Stimulated activated CD4-positive, alpha-beta T cell treated with anti-CD3 and anti-CD28 coated beads, Interleukin-1b, Interleukin-23, amount 100 ng/mL, for 48 hours (primary cell): ENCODE measurements at places on chromosomes 3 and 15.

GRCh38 chr3:27779176-27779575, 57.1 kb upstream of the EOMES start:
- DNase-seq = no peak

DNA sequence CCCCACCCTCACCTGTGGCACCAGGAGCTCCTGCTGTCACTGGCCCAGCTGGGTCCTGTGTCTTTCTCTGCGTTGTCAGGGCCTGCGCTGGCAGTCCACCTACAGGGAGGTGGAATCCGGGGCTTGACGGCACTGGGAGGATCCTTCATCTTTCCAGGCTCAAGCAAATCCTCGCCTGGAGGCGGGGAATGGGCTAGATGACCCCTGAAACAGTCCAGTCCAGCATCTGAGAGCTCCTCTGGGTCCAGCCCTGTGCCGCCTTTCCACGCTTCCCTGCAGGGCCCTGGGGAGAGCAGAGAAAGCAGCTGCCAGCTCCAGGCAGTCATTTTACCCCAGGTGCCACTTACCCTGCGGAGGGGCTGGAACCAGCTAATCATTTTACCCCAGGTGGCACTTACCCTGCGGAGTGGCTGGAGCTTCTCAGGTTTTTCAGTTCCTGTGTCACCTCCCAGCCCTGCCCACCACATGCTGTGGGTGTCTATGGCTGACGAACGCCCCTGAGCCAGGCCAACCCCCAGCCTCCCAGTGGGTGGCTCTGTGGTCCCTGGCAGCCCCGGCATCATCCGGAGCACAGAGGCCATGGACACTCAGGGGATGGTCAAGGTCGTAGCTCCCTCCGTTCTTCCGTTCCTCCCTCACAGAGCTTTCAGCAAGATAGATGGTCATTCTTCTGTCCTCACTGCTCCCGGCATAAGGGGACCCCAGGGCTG, 17.9 kb upstream of the ADIPOQ start:
- DNase-seq = no peak

DNA sequence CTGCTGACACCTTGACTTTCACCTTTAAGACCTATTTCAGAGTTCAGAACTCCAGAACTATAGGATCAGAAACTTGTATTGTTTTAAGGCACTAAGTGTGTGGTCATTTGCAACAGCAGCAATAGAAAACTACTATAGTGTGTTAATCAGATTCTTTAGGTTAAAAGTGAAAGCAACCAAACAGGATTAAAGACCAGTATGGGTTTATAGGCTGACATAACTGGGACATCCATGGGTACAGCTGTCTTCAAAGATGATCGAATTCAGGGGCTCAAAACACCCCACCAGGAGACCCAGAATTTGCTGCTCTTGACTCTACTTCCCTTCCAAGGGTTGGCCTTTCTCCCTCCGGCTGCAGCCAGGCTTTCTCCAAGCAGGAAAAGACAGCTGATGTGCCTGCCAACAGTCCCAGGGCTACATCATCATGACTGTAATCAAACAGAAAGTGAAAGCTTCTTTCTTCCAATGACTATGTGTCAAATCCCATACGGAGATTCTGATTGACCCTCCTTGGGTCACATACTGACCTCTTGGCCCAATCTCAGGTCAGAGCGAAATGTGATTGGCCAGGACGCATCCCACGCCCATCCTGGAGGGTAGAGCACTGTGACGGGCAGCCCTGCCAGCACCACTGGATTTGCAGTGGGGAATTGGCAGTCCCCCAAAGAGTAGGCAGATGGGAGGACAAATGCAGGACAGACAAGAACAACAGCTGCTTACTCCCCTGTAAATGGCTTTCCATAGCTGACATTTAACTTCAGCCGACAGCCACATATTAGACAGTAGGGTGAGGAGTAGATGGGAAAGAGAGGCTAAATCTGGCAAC, 51.4 kb upstream of the RNF7 start:
- DNase-seq = no peak

- no peak for DNase-seq
These were observed 223.1 kb downstream of the RPLP1 start for GRCh38 chr15:69675731-69676130.

DNA sequence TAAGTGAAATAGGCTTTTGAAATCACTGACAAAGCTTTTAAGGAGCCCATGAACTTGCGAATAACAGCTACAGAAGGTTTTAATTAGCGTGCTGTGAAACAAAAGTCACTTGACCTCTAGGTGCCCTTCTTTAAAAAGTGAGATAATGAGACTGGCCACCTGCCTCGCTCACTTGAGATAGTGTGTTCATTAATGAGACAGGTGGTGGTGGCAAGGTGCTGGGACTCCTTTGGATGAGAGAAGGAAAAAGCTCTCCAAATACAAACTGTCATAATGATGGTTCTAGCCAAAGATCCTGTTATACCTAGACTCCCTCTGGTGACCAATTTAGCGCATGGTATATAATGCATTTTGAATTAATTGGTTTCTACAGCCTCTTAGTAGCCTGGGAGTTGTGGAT, 22.7 kb upstream of the IREB2 start:
- no peak for DNase-seq

DNA sequence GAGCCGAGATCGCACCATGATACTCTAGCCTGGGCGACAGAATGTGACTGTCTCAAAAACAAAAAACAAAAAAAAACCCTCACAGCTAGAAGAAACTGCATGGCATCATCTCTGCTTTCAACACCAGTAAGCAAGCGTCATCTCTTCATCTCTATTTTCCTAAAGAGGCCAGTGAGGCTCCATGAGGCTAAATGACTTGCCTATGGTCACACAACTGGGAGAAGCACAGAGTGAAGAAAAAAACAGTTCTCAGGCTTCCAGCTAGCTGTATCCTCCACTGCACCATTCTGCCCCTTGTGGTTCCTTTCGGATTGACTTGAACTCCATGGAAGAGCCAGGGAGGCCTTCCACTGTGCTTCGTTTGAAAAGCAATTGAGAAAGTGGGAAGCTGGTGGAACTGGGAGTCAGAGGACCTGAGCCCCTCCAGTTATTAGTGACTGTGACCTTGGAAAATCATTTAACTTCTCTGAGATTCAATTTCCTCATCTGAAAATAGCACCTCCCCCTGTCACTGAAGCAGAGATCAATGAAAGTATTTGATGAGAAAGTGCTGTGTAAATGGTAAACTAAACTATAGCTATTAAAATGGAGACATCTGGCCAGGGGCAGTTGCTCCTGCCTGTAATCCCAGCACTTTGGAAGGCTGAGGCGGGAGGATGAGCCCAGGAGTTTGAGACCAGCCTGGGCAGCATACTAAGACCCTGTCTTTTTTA, 32.1 kb upstream of the DENND4A start:
- DNase-seq = no peak

- DNase-seq = no peak
These were observed 14.2 kb downstream of the MYO5C start for GRCh38 chr15:52281085-52282035.

DNA sequence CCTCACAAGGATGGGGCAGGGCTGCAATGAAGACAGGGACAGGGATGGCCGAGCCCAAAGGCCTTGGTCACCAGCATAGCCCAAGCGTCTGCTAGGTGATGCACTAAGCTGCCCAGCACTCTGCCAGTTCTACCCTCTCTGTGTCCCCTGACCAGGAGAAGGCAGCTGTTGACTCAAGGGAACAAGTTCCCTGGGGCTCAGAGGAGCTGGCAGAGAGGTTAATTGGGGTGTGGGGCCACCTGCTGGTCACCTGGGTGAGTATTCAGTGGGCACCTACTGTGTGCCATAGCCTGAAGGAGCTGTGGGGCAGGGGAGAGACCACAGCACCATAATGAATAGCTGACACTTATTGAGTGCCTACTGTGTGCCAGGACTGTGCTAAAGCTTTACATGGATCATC, 22.0 kb upstream of the DOCK3 start:
- peak; percentile 54 for DNase-seq

DNA sequence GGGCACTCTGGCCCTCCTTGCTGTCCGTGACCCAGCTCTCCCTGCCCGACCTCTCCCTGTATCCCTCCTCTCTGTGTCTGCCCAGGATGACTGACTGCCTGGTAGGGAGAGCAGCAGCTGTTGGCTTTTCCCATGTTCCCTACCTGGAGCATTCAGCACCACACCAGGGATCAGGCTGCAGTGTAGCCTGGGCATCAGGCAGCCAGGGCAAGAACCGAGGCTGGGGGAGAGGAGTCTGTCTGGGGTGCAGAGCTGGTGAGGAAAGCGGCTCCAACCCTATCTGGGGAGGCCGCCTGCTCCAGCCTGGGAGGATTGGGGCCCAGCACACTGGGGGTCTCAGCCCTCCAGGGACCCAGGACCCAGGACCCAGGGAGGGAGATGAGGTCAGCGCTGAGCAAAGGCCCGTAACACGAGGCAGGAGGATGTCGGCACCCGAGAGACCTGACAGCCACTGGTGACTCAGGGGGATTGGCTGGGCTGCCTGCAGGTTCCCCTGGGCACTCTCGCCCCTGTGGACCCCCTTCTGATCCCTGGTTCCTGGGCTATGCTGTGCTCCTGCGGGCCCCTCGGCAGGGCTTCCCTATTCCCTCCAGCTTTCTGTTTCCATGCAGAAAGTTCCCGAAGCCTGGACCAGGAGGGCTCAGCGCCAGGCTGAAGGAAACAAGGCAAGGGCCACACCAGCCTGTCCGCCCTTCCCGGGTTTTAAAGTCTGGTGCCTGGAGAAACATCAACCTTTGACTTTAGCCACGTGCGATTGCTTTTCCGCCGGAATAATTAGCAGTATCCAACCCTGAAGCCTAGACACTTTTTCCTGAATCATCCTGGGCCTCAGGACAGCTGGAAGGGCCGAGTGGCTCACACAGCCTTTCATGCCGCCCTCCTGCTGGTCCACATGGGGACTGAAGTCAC, 128.2 kb upstream of the MEF2A start:
- no peak for DNase-seq

DNA sequence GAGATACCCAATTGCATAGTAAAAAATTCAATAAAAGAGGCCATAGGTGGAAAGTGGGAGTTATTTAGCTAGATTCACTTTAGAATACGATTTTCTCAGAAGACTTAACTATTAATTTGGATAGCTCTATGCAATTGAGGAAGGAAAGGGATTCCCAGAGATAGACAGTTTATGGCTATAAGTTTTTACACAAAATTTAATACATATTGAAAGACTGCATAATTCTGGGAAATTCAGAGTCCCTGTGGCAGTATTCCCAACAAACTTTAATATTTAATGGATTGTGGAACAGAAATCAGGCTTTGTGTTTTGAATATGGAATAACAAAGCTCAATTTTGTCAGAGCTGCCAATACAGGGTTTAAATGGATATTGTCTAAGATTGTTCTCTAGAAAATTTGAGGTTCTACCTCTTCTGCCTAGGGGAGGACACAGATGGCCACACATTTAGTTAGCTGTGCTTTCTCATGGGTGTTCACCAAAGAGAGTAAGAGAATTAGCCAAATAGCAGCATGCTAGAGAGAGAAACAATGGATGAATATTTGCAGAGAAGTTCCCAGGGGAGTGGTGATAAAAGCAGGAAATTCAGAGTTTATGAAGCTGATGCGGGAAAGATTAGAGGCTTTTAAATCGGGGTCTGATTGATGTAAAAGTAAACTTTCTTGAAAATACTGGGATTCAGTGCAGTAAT, 8.5 kb downstream of the ISL2 start:
- no peak for DNase-seq

GRCh38 chr3:72482589-72483321, 365.5 kb downstream of the SHQ1 start:
- peak; percentile 89 for DNase-seq

DNA sequence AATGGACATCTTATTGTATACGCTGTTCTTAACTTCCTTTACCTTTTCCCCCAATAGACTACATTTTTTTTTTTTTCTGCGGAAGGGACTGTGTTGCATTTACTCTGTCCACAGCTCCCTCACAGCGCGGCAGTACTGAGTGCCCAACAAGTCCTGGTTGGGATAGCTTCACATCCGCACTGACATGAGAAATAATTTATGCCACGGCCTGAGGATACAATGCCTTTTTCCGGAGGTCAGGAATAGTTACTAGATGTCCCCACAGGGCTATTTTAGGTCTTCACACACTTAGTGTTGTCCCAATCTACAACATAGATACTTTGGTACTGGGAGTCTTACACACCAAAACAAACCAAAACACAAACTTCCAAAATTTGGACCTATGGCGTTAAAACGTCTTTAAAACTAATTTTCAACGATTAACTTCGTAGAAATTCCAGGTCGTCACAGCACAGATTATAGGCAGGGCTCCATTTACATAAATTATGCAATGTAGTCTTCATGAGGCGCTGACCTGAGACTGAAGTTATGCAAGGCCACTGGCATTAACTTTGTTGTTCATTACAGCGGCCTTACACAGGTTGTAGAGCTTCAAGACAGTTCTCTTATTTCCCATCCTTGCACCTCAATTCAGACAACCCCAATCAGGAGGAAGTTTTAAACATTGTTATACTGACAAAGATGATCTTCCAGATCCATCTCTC, 989 bp upstream of the PPIB start:
- DNase-seq = no peak

- no peak for DNase-seq
These were observed 121.9 kb upstream of the ARHGEF3 start for GRCh38 chr3:56923526-56924224.

GRCh38 chr3:143875546-143875945, 27.3 kb upstream of the SLC9A9 start:
- DNase-seq = no peak

- DNase-seq = no peak
These were observed 90.4 kb upstream of the TSEN2 start for GRCh38 chr3:12393894-12394293.

DNA sequence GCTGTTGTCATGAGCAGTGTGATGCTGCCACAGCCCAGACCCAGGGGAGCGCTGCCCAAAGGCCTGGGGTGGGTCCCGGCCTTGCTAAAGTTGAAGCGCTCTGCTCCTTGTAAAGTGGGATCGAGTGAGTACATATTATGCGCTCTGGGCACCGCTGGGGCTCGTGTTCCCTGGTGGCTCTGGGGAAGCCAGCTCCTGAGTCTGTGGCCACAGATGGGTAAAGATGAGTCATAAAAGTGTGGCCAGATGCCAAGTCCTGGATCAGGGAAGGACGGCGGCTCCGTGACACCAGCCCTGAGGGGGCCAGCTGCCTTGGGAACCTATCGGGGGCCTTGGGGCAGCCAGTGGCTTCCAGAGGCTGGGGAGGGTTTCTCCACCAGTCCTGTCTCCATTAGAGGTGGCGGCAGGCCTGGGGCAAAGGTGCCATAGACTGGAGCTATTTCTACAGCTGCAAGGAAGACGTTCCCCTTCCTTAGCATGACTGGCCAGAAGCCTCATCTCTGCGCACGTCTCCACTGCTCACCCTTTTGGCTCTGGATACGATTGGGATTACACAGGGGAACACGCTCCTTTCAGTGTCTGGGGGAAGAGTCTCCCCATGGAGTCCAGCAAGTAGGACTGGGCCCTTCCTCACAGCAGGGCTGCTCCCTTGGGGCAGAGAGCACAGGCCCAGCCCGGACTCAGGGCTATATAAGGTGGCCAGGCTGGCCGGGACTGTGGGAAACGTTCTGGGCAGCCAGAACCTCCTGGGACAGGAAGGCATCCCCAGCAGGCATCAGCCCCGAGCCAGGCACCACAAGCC, 1.2 kb upstream of the ITIH4 start:
- no peak for DNase-seq

- no peak for DNase-seq
These were observed 4.5 kb downstream of the CEP19 start for GRCh38 chr3:196707566-196707965.

- no peak for DNase-seq
These were observed 195.4 kb downstream of the TNIK start for GRCh38 chr3:171264758-171265157.

- no peak for DNase-seq
These were observed 38.0 kb downstream of the ARRDC4 start for GRCh38 chr15:97998307-97999071.

- DNase-seq = no peak
These were observed 61.9 kb downstream of the NSMCE3 start for GRCh38 chr15:29207758-29208108.

- DNase-seq = no peak
These were observed 5.9 kb upstream of the KCNMB3 start for GRCh38 chr3:179256813-179257212.
